ENCODE measurements at places on chromosomes 5 and 9. TPM values are rescaled to one million over a fixed set of nuclear protein-coding genes. Genes with fewer than 3 reads are reported as not detected.

DNA sequence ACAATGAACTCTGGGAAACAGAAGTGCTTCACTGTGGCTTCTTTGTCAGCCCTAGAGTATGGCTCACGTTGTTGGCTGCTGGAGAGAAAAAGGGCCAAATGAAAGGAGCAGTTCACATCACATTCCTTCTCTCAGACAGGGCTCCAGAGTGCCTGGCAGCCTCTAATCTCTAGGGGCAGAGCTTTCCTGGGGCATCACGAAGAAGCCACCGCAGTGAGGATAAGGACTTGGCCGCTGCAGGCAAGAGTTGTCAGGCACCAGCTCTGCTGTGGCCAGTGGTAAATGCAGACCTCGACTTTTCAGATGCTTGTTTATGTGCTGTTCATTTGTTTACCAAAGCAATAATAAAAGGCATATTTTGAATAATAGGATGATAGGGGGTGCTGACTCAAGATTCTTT lies 227.2 kb downstream of the ICE1 start:
- peaks cover 2% of the 10 kb centered on the region for H3K36me3 ChIP-seq
- H3K27me3 ChIP-seq, result no peaks in the 10 kb centered on the region
- H3K4me1 ChIP-seq, result peaks cover 14% of the 10 kb centered on the region

GRCh38 chr5:43400082-43400481 lies 12.1 kb downstream of the CCL28 start:
- H3K36me3 ChIP-seq, result no peaks in the 10 kb centered on the region
- DNase-seq, result no peak
- no peak overlapping the region for H3K27ac ChIP-seq
- no peak overlapping the region for H3K4me3 ChIP-seq

GRCh38 chr5:127762412-127762811 lies 59.2 kb downstream of the CCDC192 start:
- no peaks in the 10 kb centered on the region for H3K27me3 ChIP-seq
- no peak overlapping the region for H3K4me3 ChIP-seq
- H3K27ac ChIP-seq, result no peak overlapping the region

Gene PLPPR1
- 1.2 TPM for total RNA-seq

Gene PCDHB13
- total RNA-seq, result 7.8 TPM

DNA sequence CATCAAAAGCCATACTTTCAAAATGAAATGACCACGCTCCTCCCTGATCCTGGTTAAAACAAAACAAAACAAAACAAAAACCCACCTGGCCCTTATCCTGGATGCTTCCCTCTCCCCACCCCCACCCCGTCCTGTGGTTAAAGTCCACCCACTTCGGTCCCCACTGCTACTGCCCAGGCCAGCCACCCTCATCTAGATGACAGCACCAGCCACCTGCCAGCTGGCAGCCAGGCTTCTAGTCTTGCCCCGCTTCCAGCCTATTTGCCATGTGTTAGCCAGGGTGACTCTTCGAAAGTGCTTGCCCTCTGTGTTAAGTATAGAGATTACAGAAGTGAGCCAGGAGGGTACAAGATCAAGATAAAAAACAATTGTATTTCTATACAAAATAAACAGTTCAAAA lies 27.5 kb upstream of the NCS1 start:
- no peaks in the 10 kb centered on the region for H3K36me3 ChIP-seq
- no peak overlapping the region for H3K4me3 ChIP-seq
- no peaks in the 10 kb centered on the region for H3K27me3 ChIP-seq
- DNase-seq, result no peak

GRCh38 chr5:103511554-103511885 lies 51.1 kb downstream of the NUDT12 start:
- no peak for DNase-seq
- no peak overlapping the region for H3K27ac ChIP-seq
- peaks cover 4% of the 10 kb centered on the region for H3K36me3 ChIP-seq
- H3K4me3 ChIP-seq, result no peak overlapping the region
- H3K4me1 ChIP-seq, result peaks cover 13% of the 10 kb centered on the region

- peaks cover 3% of the 10 kb centered on the region for H3K4me1 ChIP-seq
- H3K27me3 ChIP-seq, result no peaks in the 10 kb centered on the region
- H3K4me3 ChIP-seq, result no peak overlapping the region
- H3K27ac ChIP-seq, result no peak overlapping the region
- H3K36me3 ChIP-seq, result no peaks in the 10 kb centered on the region
- DNase-seq, result no peak
Observed at GRCh38 chr5:40220260-40220659, 459.5 kb upstream of the PTGER4 start.

- H3K27ac ChIP-seq, result no peak overlapping the region
- no peak for DNase-seq
- peaks cover 2% of the 10 kb centered on the region for H3K27me3 ChIP-seq
- H3K36me3 ChIP-seq, result peaks cover 2% of the 10 kb centered on the region
Observed at GRCh38 chr5:14917719-14918118, 46.1 kb upstream of the ANKH start.

Gene MLANA
- total RNA-seq, result not detected

Gene RFESD
- 4.2 TPM for total RNA-seq

Gene ANKRD18A
- total RNA-seq, result 0.36 TPM

DNA sequence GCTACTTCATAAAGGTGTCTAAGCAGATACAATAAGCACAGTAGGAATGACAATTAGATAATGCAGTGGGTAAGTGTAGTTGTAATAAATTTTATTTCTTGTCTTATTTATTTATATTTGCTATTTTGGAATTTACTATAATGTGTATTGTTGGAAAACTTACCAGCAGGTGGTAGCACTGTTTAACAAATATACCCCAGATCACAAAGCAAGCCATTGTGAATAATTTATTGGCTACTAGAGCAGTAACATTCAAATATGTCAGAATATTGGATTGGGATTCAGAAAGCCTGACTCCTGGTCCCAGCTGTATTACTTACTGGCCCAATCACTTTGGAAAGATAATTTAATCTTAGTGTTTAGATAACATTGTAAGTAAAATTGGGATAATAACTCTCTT lies 78.0 kb downstream of the ISOC1 start:
- H3K4me1 ChIP-seq, result peaks cover 28% of the 10 kb centered on the region
- no peak overlapping the region for H3K27ac ChIP-seq
- no peaks in the 10 kb centered on the region for H3K36me3 ChIP-seq
- H3K27me3 ChIP-seq, result no peaks in the 10 kb centered on the region

DNA sequence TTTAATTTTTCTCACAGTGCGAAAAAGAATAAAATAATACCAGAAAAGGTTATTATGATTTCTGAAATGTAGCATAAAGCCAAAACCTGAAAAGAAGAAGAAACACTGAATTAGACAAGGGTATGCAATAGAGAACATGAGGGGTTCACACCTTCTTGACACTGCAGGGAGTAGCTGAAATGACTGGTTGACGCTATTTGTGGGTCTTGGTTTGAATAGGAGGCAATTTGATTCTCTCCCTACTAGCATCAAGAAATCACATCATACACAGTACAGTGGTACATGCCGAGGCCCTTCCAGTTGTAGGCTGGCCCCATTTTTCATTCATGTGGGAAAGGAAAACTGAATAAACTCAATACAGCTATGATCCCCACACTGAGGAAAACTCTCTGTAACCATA lies 68.6 kb downstream of the NR3C1 start:
- no peak for DNase-seq
- H3K27me3 ChIP-seq, result no peaks in the 10 kb centered on the region
- no peak overlapping the region for H3K4me3 ChIP-seq
- H3K27ac ChIP-seq, result no peak overlapping the region
- peaks cover 3% of the 10 kb centered on the region for H3K4me1 ChIP-seq

All from mesothelial cell of epicardium (in vitro differentiated cells).